ENCODE measurements at places on chromosomes 11 and 22. TPM values are rescaled to one million over a fixed set of nuclear protein-coding genes. Genes with fewer than 3 reads are reported as not detected.
A peak's percentile ranks its signal among the peaks of the same experiment; 100 is the strongest.

STK33 gene
- 12.8 TPM for total RNA-seq

GRCh38 chr11:26820739-26821138 is 98.9 kb upstream of the SLC5A12 start:
- no peaks in the 10 kb centered on the region for H3K27me3 ChIP-seq
- no peak for DNase-seq
- H3K4me3 ChIP-seq: no peak overlapping the region
- H3K27ac ChIP-seq: no peak overlapping the region
- H3K4me1 ChIP-seq: no peaks in the 10 kb centered on the region

GRCh38 chr11:87097582-87097981 is 59.8 kb downstream of the TMEM135 start:
- peak; percentile 82 for DNase-seq
- H3K27me3 ChIP-seq: no peaks in the 10 kb centered on the region
- no peak overlapping the region for H3K27ac ChIP-seq
- no peak overlapping the region for H3K4me3 ChIP-seq
- H3K36me3 ChIP-seq: peaks cover 21% of the 10 kb centered on the region

DNA sequence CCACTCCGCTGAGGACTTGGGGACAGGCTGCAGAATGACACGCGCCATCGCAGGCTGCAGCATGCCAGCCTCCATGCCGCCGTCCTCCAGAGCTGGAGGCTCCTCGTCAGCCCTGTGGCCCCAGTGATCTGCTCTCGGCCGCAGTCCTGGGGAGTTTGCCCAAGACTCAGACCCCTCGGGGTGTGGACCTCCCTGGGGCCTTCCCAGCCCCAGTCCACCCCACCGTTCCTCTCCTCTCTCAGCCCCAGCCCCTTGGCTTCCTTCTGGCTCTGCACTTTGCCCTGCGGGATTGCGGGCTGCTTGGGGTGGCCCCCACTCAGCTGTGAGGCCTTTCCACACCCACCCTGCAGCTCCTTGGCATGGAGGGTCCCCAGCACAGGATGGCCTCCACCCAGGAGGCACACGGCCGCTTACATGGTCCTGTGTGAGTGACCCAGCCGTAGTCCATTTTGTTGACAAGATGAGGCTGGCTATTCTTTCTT is 414.9 kb downstream of the TBC1D22A start:
- H3K27me3 ChIP-seq: no peaks in the 10 kb centered on the region
- H3K27ac ChIP-seq: no peak overlapping the region
- H3K36me3 ChIP-seq: no peaks in the 10 kb centered on the region
- no peaks in the 10 kb centered on the region for H3K4me1 ChIP-seq

- no peak for DNase-seq
- H3K27me3 ChIP-seq: no peaks in the 10 kb centered on the region
- H3K4me1 ChIP-seq: no peaks in the 10 kb centered on the region
- H3K27ac ChIP-seq: no peak overlapping the region
- H3K36me3 ChIP-seq: no peaks in the 10 kb centered on the region
Measured at GRCh38 chr11:42802201-42802899, 509.4 kb upstream of the API5 start.

DNA sequence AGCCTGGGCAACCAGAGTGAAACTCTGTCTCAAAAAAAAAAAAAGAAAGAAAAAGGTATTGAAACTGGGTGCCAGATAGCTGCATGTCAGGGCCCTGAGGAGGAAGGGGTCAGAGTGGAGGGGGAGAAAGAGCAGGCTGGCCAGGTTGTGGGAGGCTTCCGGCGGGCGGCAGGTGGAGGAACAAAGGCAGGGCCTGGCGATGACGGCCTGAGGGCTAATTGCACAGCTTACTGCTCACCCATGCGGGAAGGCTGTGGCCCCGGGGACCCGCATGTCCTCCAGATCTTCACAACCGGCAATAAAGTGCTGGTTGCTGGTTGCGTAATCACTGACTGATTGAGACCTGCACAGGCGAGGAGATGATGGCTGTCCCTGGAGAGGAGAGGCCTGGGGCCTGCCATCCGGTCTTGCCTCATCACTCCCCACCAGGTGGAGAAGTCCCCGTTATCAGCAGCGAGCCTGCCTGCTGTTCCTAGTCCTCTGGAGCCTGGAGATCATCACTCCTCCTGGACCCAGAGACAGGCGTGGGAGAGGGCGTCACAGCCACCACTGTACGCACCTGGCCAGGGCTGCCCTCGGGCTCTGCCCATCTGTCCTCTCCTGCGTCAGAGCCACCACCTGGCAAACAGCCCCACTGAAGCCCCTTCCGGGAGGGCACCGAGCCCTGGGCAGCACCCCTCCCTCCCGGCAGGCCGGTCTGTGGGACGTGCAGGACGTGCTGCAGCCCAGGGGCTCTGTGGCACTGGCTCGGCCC is 18.7 kb downstream of the H19 start:
- no peak overlapping the region for H3K4me3 ChIP-seq
- H3K36me3 ChIP-seq: no peaks in the 10 kb centered on the region
- DNase-seq: no peak
- H3K27me3 ChIP-seq: no peaks in the 10 kb centered on the region
- no peaks in the 10 kb centered on the region for H3K4me1 ChIP-seq

DNA sequence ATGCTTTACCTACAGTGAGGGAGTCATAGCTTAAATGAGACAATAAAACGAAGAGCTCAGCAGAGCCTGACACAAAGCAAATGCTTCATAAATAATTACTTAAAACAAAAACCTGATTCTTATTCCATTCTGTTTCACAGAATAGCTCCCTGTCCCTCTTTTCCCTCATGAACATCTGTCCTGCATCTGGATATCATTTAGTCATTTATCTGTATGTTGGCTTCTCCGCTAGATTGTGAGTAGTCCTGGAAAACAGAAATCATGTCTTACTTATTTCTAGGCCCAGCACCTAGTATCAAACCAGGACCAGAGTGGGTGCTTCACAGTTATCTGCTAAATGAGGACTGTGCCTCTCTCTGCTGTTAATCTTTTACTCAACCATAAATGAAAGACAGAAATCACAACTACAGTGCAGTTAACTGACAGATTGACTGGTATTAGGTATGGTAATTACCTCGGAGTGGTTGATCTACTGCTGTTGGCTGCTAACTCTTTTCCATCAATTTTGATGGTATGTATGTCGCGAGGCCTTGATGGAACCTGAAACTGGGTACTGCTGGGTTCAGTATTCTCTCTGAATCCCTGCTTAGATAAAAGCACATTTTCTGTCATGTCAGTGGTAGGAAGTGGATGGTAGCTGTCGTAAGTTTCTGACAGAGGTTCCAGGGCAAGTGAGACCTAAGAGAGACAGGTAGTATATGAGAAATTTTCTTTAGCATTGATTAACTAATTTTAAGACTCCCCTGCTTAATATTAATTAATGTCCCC is 31.5 kb downstream of the C2CD3 start:
- H3K4me3 ChIP-seq: no peak overlapping the region
- DNase-seq: no peak
- no peaks in the 10 kb centered on the region for H3K27me3 ChIP-seq

MMP1 gene
- 13.4 TPM for total RNA-seq

OR52E8 gene
- not detected for total RNA-seq

RHOD gene
- total RNA-seq: 9.4 TPM

SLC35F2 gene
- total RNA-seq: 21.2 TPM

PNPLA2 gene
- 385 TPM for total RNA-seq

ISX gene
- not detected for total RNA-seq

GRCh38 chr22:39808081-39808480 is 85.5 kb downstream of the ENTHD1 start:
- DNase-seq: peak; percentile 10
- H3K36me3 ChIP-seq: no peaks in the 10 kb centered on the region
- H3K27me3 ChIP-seq: no peaks in the 10 kb centered on the region

- peaks cover 19% of the 10 kb centered on the region for H3K27me3 ChIP-seq
- no peak for DNase-seq
- H3K36me3 ChIP-seq: no peaks in the 10 kb centered on the region
- peaks cover 4% of the 10 kb centered on the region for H3K4me1 ChIP-seq
Measured at GRCh38 chr11:116442238-116442752, 330.5 kb downstream of the BUD13 start.

DNA sequence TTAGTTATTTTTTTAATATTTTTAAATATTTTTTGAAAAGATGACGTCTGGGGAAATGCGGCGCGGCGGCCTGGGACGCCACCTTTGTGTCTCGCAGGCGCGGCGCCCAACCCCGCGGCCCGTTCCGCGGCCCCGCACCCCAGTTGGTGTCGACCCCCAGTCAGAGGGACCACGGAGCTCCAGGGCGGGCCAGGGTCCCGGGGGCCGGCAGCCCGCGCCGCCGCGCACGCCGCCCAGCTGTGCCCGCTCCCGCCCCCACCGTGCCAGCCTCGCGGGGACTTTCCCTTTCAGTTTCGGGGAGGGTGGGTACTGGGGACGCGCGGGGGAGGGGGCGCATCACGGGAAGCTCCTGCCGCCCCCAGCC is 1.6 kb downstream of the CCND1 start:
- peak; percentile 74 for DNase-seq
- peak overlapping the region; percentile 86 for H3K27ac ChIP-seq
- peaks cover 77% of the 10 kb centered on the region for H3K4me1 ChIP-seq
- peak overlapping the region; percentile 87 for H3K4me3 ChIP-seq
- H3K36me3 ChIP-seq: peaks cover 3% of the 10 kb centered on the region

RFPL3 gene
- not detected for total RNA-seq

GRCh38 chr11:122777343-122777742 is 61.0 kb upstream of the CRTAM start:
- no peaks in the 10 kb centered on the region for H3K36me3 ChIP-seq
- no peaks in the 10 kb centered on the region for H3K27me3 ChIP-seq
- no peak overlapping the region for H3K4me3 ChIP-seq
- DNase-seq: no peak
- peaks cover 9% of the 10 kb centered on the region for H3K4me1 ChIP-seq
- no peak overlapping the region for H3K27ac ChIP-seq

DNA sequence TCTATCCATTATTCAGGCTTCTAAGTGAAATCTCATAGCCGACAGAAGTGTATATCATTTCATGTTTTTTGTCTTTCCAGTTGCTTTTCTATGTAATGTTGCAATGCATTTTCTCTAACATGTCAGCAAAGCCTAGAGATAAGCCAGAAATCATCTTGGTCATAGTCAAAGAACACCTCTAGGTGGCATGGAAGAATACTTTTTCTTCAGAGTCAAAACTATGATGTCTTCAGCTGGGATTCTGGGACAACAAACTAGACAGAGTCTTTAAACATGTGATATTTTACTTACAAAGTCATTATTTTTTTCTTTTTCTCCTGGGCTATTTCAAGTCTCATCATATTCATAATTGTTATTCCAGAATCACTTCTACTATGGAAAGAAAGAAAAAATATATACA is 4.4 kb downstream of the GAS2 start:
- H3K36me3 ChIP-seq: no peaks in the 10 kb centered on the region
- no peak overlapping the region for H3K27ac ChIP-seq
- no peak for DNase-seq
- H3K27me3 ChIP-seq: peaks cover 25% of the 10 kb centered on the region

All from stomach (tissue), 19 donors.